ENCODE measurements at places on chromosomes 12 and 14.

- no peak for DNase-seq
Measured at GRCh38 chr12:116160231-116160630, 117.3 kb downstream of the MED13L start.

DNA sequence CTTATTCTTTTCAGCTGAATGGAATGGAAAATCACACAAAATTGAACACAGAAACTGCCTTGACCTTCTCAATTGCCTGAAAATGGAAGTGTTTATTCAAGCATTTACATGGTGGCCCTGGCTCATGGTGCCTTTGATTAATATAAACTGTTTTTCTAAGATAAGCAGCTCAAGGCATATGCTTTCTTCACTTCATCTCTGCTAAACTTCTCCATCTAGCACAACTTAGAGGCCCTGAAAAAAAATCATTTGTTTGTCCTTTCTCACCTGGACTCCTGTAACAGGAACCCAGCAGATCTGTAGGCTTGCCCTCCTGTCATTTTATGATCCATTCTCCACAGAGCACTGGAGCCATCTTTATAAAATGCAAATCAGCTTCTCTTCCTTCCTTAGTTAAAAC, 117.5 kb upstream of the KRR1 start:
- DNase-seq: no peak

GRCh38 chr14:26791117-26791806, 193.4 kb upstream of the NOVA1 start:
- no peak for DNase-seq

GRCh38 chr14:100436745-100437406, 113.7 kb downstream of the SLC25A47 start:
- no peak for DNase-seq

DNA sequence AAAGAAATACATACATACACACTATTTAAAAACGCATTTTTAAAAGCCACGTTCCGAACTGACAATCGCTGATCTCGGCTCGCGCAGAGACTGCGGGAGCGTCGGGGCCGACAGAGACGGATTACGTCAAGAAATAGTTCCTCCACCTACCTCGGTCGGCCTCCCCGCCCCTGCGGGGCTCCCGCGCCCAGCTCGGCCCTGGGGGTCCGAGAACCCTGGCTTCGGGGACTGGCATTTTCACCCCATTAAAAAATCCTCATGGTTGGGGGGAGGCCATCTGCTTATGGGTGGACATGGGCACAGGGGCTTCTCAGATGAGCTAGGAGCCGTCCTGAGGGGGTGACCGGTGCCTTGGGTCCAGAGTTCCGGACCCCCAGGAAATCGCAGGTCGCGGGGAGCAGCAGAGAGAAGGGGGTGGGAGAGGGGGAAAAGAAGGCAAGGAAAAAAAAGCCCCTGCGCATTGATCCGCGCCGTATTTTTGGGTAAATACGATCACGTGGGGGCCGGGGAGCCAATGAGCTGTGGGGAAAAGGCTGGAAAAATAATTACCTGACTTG, 324 bp upstream of the HOXC9 start:
- no peak for DNase-seq

DNA sequence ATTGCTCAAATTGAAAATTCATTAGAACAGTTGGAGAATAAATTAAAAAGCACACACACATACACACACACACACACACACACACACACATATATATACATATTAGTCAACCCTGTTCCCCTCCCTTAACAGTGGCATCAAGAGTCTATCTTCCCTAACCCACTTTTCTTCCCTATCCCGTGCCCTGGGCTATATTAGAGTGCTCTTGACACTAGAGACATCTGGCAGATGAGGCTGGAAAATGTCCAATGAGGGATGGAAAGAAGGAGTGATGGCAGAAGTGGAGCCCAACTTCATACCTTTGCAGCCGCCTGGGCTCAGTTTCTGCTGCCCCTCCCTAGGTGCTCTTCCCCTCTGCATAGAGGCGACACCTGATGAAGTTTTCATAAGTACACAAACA, 172.4 kb upstream of the NUDT4 start:
- no peak for DNase-seq

DNA sequence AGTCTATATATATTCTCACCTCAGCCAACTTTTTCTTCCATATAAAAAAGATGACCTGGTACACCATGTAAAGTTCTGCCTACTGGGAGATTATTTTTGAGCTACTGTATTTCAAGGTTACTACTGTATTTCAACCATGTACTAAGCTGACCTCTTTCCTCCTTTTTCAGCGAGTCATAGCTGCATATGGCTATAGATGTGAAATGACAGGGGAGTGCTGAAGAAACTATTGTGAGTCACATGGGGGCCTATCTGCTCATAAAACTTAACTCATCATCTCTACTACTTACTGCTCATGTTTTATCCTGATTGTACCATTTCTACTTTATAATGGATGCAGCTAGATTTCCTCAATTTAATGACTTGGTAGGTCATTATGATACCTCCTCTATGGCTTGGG, 571.4 kb upstream of the ATP2B1 start:
- no peak for DNase-seq

DNA sequence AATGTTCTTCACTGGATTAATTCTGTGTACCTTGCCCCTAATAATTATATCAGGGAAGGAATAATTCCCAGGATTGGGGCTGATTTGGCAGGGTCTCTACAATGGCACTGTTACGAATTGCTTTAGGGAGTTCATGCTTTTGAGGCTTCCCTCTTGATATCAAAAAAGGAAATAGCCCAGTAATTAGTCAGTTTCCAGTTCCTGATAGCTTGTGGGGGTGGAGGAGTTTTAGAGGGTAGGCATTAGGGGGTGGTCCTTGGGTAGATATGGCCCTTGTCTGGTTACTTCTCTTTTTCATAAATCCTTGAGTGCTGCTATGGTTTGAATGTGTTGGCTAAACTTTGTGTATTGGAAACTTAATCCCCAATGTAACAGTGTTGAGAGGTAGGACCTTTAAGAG, 6.1 kb upstream of the SRSF5 start:
- DNase-seq: no peak

- DNase-seq: no peak
Measured at GRCh38 chr14:79597566-79597965, 613.7 kb downstream of the DIO2 start.

- no peak for DNase-seq
Measured at GRCh38 chr12:59076622-59077021, 156.3 kb upstream of the LRIG3 start.

DNA sequence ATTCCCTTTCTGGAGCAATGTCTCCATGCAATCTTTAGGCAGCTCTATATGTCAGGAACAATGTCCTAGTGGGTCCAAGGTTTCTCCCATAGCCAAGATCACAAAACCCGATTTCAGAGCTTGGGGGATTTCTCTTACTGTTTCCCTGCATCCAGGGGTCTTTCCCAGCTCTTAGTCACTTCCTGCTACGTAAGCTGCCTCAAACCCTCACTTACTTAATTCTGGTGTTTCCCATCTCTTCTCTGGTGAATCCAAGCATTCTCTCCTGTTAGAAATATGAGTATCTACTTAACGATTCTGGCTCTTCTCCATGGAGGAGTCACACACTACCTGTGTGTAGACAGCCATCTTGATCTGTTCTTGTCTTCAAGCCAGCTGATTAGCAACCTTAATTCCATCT, 80.0 kb downstream of the IFNG-AS1 start:
- DNase-seq: no peak

DNA sequence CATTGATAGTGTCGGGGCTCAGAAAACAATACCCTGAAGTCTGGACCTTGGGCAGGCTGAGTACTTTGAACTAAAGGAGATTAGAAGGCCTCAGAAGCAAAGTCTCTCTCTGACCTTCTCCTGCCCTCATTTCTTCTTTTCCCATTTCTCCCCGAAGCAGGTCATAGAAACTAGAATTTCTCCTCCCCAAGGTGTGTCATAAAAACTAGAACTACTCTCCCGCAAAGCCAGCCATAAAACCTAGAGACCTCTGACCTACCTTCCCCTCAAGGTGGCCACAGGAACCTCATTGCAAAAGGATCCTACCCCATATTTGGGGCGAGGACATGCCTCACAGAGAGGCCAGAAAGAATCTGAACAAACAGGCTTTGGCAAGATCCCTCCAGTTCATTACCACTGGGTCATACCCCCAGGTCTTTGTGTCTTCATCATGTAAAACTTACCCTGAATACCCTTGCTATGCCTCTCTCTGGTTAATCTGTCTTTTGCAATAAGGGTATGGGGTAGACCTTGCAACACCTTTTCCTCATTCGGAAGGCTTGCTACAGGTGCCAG, 64.7 kb upstream of the ZFP36L1 start:
- DNase-seq: no peak

DNA sequence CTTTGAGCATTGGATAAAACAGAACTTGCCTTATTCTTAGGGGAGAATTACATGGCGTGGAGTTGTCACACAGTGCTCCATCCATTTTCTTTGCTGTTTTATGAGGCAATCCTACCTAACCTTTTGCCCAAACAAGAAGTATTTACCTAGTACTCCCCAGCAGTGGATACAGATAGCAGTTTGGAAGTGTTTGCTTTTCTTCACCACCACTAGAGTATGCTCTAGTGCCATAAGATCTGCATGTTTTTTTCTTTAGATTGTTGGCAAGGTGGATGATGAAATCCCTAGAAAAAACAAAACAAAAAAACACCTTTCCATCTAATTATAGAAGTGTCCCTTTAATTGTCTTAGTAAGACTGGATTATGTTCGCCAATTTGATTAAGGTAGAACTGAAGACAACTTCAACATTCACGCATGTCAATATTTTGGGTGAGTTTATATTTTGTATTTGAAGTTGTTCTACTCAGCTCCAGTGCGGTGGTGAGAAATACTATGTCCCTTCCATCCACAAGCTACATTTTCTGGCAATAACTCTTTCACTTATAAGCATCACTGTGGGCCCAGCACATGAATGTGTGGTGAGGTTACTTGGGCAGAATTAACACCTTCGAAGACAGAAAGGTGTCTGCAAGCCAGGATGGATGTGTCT, 23.6 kb upstream of the TMEM260 start:
- no peak for DNase-seq

DNA sequence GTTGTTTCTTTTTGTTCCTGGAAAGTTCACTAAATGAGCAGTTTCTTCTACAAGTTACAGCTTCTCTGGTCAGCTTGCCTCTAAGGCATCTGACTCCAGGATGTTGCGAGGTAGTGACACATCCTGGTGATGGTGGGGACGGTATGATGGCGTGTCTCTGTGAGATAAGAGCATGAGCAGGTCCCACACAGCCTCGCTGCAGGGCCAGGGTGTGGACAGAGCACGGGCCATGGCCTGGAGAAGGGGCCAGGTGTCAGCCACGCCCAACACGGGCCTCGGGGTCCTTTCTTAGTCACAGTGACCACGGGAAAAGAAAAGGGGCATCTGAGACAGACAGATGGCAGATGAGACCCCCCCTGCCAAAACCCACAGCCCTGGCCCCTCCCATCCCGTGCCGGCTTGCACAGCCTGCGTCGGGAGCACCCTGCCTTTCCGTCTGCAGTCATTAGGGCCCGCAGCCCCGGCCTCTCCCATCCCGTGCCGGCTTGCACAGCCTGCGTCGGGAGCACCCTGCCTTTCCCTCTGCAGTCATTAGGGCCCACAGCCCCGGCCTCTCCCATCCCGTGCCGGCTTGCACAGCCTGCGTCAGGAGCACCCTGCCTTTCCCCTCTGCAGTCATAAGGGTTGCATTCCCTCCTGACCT, 79.3 kb upstream of the DYNC1H1 start:
- no peak for DNase-seq

DNA sequence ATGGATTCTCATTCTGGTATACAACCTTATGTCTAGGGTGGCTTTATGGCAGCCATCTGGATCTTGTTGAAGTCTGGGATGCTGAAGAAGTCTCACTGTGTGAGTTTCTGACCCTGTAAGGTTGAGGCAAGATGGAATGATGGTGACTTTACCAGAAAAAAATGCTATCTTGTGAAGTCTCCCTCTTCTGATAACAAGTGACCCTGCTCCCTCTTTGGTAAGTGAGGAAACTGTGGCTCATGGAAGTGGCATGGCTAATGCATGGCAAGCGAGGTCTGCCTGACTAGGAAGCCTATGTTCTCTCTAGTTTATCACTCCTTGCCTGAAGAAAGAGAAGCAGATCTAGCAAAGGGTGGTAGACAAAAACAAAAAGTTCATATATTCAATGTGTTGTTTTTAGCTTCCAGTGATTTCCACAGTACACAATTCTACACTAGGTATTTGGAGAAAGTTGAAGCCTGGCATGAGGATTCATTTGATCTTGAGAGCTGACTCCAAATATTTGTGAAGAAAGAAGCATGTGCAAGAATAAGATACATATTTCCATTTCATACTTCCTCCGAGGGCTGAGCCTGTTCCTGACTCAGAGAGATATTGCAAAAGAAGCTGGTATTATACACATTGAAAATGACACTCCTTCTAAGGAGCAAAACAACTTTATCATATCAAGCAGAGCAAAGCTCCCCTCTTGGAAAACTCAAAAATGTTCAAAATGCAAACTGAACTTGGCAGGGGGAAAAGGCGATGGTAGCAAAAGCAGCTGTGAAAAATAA, 63.6 kb downstream of the HELB start:
- no peak for DNase-seq

DNA sequence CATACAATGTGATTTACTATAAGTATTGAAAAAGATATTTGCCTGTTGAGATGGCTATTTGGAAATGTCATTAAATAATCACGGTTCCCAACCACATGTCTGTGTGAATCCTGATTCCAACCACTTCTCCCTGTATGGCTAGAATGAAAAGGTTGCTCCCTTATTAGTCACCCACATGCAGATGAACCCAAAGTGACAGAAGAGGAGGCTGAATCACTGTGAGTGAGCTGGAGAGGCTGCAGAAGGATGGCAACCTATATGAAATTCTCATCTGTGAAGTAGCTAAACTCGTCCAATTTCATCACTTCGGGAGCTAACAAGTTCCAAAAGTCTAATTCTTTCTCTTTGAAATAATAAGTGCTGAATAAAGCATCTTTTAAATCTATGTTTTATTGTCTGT, 300.5 kb downstream of the PRKD1 start:
- DNase-seq: no peak

DNA sequence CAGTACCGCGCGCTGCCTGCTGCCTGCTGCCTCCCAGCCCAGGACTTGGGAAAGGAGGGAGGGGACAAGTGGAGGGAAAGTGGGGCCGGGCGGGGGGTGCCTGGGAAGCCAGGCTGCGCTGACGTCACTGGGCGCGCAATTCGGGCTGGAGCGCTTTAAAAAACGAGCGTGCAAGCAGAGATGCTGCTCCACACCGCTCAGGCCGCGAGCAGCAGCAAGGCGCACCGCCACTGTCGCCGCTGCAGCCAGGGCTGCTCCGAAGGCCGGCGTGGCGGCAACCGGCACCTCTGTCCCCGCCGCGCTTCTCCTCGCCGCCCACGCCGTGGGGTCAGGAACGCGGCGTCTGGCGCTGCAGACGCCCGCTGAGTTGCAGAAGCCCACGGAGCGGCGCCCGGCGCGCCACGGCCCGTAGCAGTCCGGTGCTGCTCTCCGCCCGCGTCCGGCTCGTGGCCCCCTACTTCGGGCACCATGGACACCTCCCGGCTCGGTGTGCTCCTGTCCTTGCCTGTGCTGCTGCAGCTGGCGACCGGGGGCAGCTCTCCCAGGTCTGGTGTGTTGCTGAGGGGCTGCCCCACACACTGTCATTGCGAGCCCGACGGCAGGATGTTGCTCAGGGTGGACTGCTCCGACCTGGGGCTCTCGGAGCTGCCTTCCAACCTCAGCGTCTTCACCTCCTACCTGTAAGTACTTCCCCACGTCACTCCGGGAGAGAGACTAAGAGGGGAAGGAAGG, at the start of gene LGR5:
TSS of gene LGR5 (plus strand) at position 186 of the 732 bp plus-strand sequence. CDS start at position 469, 283 bp downstream.
- no peak for DNase-seq

- DNase-seq: peak; percentile 80
Measured at GRCh38 chr12:45170456-45171042, 45.3 kb upstream of the ANO6 start.

GRCh38 chr12:7638760-7639555, 26.8 kb downstream of the APOBEC1 start:
- peak; percentile 55 for DNase-seq

Measured in activated CD8-positive, alpha-beta memory T cell treated with anti-CD3 and anti-CD28 coated beads for 48 hours (primary cell).